ENCODE measurements at places on chromosomes 12 and 14. TPM values are rescaled to one million over a fixed set of nuclear protein-coding genes. Genes with fewer than 3 reads are reported as not detected.

SERPINA5 gene
- total RNA-seq, result 2.9 TPM

SERPINA12 gene
- total RNA-seq, result not detected

GDF3 gene
- total RNA-seq, result not detected

RFX4 gene
- total RNA-seq, result not detected

IRAK3 gene
- total RNA-seq, result 3.6 TPM

RDH16 gene
- 0.44 TPM for total RNA-seq

GZMB gene
- 1.1 TPM for total RNA-seq

BDKRB2 gene
- 23.3 TPM for total RNA-seq

SRRM4 gene
- not detected for total RNA-seq

HCAR2 gene
- total RNA-seq, result 0.56 TPM

ANKLE2 gene
- total RNA-seq, result 41.8 TPM

PITPNM2 gene
- 17.4 TPM for total RNA-seq

CCDC175 gene
- total RNA-seq, result 0.27 TPM

FSCB gene
- not detected for total RNA-seq

TMEM119 gene
- 7.2 TPM for total RNA-seq

KLRG1 gene
- total RNA-seq, result 0.54 TPM

KRT6C gene
- total RNA-seq, result not detected

CRACR2A gene
- total RNA-seq, result 50.3 TPM

ARHGAP9 gene
- total RNA-seq, result 5.5 TPM

MIPOL1 gene
- total RNA-seq, result 4.9 TPM

LMO3 gene
- 8.1 TPM for total RNA-seq

TAS2R9 gene
- not detected for total RNA-seq

CLEC1A gene
- total RNA-seq, result 1.7 TPM

APOF gene
- not detected for total RNA-seq

TBX5 gene
- not detected for total RNA-seq

NRL gene
- 0.88 TPM for total RNA-seq

OTOGL gene
- 0.27 TPM for total RNA-seq

B4GALNT1 gene
- total RNA-seq, result 0.32 TPM

DLGAP5 gene
- 35.9 TPM for total RNA-seq

APPL2 gene
- 86.0 TPM for total RNA-seq

TMPRSS12 gene
- not detected for total RNA-seq
